ENCODE measurements at places on chromosomes 6 and 20. TPM values are rescaled to one million over a fixed set of nuclear protein-coding genes. Genes with fewer than 3 reads are reported as not detected.

Gene IDH3B
- total RNA-seq = 266 TPM

Gene RMND1
- 56.2 TPM for total RNA-seq

Gene EPPIN
- not detected for total RNA-seq

Gene PEDS1
- 31.7 TPM for total RNA-seq

Gene ATP9A
- total RNA-seq = 37.1 TPM

Gene C6orf163
- not detected for total RNA-seq

Gene RBPJL
- total RNA-seq = not detected

Gene GUCA1A
- total RNA-seq = not detected

Gene TMEM239
- not detected for total RNA-seq

Gene GPLD1
- 1.3 TPM for total RNA-seq

- DNase-seq = peak; percentile 87
Observed at GRCh38 chr6:47047479-47048407, 5.6 kb upstream of the ADGRF1 start.

- DNase-seq = no peak
Observed at GRCh38 chr6:165689699-165690098, 26.7 kb upstream of the PDE10A start.

DNA sequence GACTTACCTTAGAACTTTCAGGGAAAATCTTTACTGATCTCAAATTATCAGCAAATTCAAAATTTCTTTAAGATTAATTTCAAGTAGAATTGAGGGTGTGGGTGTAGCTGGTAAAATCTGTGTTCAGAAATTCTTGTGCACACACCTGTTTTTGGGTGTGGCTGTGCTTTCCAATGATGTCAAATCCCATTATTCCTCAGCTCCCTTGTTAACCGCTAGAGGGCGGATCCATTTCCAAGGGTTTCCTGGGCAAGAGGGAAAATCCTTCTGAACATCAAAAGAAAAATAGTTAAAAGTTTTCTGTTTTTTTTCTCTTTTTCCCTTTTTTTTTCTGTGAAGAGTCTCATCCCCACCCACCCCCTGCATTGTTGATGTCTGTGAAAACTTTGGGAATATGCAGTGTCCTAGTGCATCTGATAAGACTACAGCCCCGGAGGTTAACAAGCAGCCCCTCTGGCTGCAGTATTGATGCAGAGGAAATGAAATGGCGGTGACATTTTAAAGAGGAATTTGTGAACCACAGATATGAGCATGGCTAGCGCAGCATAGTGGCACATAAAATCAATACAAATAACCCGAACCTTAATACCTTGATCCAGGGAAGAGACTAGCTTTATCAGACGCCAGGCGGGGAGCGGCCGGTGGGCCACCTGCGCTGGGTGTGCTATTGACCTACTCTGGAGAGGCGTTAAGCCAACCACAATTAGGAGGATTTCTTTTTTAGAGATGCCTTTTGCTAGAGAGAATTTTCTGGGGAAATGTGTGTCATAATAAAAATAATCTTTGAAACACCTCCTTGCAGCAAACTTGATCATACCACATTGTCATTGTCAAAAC is 130.9 kb downstream of the FOXA2 start:
- DNase-seq = peak; percentile 21

DNA sequence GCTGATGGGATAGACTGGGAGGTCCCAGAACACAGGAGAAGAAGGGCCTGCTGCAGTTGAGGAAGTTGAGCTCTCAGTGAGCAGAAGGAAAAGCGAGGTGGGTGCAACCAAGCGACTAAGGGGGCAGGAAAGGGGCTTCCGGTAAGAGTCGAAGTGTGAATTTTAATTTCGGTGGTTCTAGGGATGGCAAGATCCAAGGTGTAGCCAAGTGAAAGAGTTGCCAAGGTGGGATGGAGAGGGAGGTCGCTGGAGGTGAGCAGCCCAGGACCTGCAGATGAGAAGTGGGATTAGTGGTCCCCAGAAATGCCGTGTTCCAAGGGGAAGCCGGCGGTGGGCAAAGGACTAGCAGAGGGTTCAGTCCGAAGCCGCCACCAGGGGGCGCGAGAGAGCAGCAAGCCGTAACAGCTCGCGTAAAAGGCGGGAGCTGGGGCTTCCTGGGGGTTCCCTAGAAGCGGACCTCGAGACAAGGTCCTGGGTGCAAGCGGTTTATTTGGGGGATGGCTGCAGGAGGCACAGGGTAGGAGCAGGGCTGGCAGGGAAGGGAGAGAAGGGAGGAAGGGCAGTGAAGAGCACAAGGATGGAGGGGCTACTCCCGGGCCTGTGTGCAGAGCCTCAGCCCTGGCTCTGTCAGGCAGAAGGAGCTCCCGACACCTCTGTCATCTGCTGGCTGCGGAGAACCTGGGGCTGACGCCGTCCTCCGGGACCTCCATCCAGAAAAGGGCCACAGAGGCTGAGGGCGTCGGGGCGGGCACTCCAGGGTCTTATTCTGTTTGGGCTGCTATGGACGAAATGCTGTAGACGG is 103.6 kb downstream of the PAX1 start:
- no peak for DNase-seq

DNA sequence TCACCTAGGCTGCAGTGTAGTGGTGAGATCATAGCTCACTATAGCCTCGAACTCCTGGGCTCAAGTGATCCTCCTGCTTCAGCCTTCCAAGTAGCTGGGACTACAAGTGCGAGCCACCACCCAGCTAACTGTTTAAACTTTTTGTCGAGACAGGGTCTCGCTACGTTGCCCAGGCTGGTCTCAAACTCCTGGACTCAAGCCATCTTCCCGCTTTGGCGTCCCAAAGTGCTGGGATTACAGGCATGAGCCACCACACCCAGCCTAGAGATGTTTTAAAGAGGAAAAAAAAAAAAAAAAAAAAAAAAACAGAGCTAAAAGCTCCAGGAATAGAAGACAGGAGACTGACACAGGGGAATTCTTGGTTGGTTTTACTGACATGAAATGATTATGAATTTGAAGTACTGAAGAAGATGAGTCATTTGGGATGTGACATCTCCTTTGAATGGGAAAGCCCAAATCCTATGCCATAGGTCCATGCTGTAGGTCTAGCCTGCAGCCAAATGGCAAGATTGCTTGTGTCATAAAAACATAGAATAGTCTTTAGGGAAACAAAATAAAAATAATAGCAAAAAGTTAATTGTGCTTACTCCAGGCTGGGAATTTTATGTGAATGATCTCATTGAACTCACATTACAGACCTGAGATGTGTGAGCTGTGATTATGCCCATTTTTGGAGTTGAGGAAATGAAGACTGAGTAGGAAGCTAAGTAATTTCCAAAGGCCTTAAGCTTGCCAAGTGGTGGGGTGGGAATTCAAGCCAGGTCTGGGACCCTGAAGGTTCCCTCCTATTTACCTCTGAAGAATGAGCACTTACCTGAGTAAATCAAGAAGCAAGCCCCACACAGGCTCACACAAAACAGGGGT is 24.3 kb upstream of the NHSL1 start:
- DNase-seq = no peak

DNA sequence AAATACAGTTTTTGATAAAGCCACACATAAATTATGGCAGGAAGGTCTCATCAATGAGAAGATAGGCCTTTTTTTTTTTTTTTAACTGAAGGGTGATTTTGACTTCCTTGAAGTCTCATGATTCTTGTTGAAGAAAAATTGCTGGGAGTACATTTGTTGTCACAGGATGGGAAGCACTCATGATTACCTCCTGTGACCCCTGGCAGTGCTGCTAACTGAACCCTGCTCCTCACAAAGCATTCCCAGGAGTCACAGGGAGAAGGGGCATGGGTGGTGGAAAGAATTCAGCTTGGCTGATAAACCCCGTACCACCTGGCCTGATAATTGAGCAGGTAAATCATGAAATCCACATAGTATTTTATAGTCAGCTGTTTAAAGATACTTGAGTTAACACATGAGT is 86.9 kb downstream of the CD109 start:
- DNase-seq = no peak

DNA sequence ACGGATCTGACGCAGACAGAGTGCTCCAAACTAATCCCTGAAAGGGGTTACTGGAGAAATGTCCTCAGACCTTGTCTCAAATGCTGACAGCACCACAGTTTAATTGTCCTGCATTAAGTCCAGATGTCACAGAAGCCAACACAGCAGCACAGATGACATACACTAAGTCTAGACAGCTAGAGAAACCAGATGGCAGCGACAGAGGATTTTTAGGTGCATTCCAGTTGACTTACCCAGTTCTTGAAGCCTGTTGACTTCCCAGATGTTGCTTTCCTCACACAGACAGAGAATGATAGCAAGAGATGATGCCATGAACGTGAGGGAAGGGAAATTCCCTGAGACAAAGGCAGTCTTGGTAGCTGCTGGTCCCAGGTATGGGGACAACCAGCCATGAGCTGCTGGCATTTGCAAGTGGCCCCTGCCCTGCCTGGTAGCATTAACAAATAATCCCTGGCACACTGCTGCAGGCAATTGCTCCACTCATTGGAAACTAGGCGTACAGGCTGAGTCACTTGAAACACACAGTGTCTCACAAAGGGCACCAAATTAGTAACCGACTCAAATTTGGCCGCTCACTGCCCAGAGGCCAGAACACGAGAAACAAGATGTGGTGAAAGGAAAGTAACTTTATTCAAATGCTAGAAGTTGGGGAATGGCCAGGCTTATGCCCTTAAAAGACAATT is 52.2 kb downstream of the ADGB start:
- no peak for DNase-seq

GRCh38 chr20:48105526-48105925 is 320.2 kb upstream of the SULF2 start:
- no peak for DNase-seq

DNA sequence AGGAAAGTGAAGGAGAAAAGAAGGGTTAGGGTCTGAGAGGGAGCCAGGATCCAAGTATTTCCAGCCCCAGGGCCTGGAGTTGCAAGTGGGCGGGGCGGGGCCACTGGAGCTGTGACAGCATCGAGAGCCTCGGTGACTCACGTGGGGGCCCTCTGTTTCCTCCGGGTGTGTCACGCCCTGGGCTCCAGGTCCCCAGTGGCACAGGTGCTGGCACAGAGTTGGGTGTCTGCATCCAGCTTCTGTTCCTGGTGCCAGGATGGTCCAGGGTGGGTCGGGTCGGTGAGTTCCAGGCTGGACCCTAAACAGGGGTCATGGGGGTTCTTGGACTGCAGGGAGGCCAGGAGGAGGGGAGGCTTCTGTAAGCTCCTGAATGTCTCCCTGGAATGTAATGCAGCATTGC is 16.7 kb downstream of the RAET1L start:
- no peak for DNase-seq

- no peak for DNase-seq
Observed at GRCh38 chr6:130547723-130548122, 181.9 kb downstream of the TMEM200A start.

Measured in Caki2 (cell line).